GM20000 (cell line): ENCODE measurements at places on chromosomes 2 and 18.
A peak's percentile ranks its signal among the peaks of the same experiment; 100 is the strongest.

DNA sequence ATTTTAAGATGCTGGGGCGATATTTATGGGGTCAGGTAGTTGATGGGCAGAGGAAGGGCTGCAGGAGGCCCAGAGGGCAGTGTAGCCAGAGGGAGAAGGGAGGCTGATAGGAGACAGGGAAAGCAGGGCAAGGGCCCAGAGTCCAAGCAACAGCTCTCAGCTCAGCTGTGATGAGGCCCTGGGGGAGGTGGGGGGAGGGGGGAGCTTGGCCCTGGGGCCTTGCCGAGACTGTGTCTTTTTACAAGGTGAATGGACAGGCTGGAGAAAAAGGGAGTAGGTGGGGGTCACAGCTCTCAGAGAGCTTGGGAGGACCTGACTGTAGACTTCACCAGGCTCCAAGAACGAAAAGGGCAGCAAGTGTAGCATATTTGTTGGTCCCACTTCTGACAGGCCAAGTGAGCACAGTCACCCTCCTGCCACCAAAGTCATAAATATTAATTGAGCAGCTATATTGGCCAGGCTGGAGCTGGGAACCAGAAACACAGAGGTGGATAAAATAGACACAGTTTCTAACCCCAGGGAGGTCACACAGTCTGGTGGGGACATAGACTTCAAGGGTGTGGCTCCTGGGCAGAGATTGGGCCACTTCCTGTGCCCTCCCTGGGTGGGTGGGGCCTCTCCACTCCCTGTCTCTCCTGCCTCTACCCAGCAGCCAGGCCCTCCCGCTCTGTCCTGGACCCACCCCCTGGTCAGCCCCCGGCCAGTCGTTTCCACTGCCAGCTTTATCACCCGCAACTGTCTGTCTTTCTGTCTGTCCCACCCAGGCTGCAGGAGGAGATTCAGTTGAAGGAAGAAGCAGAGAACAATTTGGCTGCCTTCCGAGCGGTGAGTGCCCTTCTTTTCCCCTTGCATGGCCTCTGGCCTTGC, 1.4 kb downstream of the DES start:
- no peak for DNase-seq

GRCh38 chr18:41657189-41657588, 297.8 kb upstream of the PIK3C3 start:
- DNase-seq: no peak

GRCh38 chr2:20696366-20696765, 29.4 kb downstream of the GDF7 start:
- DNase-seq: no peak

DNA sequence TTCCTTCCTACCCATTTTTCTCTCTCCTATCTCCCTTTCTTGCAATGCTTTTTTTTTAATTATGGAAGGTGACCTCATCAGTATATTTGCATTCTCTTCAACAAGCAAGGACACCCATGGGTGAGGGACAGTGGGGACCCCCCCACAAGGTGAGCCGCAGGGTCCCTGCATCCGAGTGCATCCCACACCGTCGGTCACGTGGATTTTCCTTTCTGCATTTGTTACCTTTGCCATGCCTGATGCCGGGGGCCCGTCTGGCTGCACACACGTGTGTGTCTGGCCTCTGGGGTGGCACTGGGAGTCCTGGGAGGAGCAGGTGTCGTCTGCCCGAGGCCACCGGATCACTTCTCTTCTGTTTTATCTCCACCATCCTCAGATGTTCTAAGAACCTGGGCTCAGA, 30.1 kb upstream of the SNTG2 start:
- no peak for DNase-seq

DNA sequence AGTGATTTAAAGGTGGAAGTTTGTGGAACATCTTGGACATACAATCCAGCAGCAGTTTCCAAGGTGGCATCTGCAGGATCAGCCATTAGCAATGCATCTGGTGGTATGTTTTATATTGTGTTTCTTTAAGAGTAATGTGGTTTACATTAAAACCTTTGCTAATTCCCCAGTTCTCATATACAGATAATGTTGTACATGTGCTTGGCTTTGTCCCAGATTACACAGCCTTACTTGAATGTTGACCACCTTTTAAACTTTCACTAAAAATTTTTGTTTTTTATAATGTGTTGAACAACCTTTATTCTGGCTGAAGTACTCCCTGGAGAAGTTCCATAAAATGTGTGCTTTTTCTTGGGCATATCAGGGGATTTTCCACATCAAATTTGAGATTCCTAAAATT, 57.5 kb downstream of the MIB1 start:
- no peak for DNase-seq

GRCh38 chr18:78403371-78403770, 576.2 kb upstream of the SALL3 start:
- no peak for DNase-seq

GRCh38 chr2:4140281-4140970, 437.1 kb downstream of the DCDC2C start:
- no peak for DNase-seq

GRCh38 chr2:111704246-111704645, 179.7 kb downstream of the ANAPC1 start:
- no peak for DNase-seq

GRCh38 chr2:45178359-45178758, 169.1 kb upstream of the SIX2 start:
- no peak for DNase-seq

DNA sequence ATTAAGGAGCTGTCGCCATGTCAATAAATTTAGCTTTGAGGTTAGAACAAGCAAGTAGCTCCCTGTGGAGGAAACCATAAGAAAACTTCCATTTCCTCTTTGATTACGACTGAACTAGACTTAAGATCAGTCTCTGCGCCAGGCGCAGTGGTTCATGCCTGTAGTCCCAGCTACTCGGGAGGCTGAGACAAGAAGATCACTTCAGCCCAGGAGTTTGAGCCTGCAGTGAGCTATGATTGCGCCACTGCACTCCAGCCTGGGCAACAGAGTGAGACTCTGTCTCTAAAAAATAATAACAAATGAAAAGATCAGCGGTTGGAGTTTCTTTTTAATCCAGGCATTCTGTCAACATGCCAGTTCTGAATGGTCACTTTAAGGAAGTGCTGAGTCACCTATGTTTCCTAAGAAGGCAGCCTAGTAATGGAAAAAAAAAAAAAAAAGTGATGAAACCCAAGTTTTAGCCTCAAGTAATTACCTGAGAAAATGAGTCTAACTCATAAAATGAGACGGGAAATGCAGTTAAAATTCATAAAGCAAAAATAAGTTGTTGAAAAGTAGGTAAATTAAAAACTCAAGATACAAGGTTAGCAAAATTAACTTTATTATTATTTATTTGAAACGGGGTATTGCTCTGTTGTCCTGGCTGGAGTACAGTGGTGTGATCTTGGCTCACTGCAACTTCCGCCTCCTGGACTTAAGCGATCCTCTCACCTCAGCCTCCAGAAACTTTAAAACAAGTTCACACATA, 10.2 kb downstream of the C18orf32 start:
- no peak for DNase-seq

- DNase-seq: no peak
These were observed 392.0 kb upstream of the LYPD1 start for GRCh38 chr2:133061874-133062593.

GRCh38 chr2:203600286-203600685, 65.2 kb upstream of the RAPH1 start:
- DNase-seq: no peak

- DNase-seq: no peak
These were observed 786 bp downstream of the TAF1B start for GRCh38 chr2:9844036-9844483.

- DNase-seq: no peak
These were observed 401.3 kb upstream of the PIK3C3 start for GRCh38 chr18:41553716-41554115.

DNA sequence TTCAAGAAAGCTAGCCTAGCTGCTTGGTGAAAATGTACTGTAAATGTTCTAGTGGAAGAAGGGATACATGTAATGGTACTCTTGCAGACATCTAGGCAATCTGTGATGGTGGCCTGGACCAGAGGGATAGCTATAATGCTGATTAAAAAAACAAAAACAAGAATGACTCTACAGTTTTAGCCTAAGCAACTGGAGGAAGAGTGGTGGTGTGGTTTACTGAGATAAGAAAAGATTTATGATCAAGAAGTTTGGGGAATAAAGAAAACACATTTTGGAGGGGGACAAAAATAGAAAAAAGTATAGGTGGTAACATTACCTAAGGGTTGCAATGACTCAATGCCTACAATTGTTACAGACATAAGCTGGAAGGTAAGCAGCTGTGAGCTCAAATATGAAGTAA, 1080.7 kb upstream of the CELF4 start:
- DNase-seq: no peak

- no peak for DNase-seq
These were observed 775 bp downstream of the SNED1 start for GRCh38 chr2:240998995-240999791.

- DNase-seq: no peak
These were observed 197.9 kb downstream of the HRH4 start for GRCh38 chr18:24658302-24658701.

- DNase-seq: peak; percentile 10
These were observed 688 bp downstream of the CDH20 start for GRCh38 chr18:61333746-61334490.

DNA sequence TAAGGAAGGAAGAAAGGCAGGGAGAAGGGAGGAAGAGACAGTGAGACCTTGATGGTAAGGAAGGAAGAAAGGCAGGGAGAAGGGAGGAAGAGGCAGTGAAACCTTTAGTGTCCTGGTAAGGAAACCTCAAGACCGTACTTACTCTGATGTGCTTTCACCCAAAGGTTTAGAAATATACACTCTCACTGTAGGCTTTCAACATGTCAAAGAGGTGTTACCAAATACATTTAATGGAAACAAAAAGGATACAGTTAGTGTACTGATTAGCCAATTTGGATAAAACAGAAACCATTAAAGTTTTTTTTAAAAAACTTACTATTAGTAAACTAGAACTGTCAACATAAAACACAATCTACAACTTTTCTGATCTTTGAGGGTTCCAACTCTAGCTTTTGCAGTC, 7.1 kb downstream of the FBXO15 start:
- DNase-seq: no peak

- DNase-seq: no peak
These were observed 14.0 kb upstream of the ITGAV start for GRCh38 chr2:186575856-186576255.

DNA sequence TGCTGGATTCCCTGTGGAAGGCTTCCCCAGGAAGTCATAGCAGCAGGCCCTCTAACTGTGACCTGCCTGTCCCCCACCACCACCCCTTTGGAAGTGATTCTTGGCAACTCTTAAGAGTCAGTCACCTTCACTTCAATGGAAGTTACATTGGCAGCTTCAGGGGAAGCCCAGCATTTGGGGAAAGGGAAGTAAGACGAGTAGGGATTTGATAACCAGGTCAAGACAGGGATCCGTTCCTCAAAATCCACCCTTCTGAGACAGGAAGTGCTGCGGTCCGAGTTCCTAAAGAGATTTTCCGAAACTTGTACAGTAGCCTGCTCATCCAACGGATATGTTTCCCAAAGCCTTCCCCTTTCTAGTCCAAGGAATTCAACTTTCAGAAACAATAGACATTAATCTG, 54.2 kb downstream of the MRPL35 start:
- no peak for DNase-seq

DNA sequence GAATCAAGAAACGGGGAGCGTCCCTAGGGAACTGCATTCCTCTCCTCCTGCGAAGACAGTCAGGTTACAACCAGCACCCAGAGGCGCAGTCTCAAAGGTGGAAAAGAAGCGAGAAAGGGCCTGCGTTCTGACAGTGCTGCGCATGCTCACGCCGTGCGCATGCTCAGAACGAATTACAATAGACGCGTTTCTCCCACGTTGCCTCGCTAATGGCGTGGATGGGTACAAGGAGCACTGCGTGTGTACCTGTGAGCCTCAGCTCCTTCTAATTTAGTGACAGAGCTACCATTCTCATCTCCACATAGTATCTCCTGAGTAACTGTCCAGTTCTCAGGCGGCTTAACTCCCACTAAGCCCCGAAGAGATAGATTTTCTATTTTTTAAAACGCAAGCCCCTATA, 448.8 kb downstream of the TXNL1 start:
- no peak for DNase-seq

GRCh38 chr2:223055836-223056235, 3.8 kb downstream of the KCNE4 start:
- DNase-seq: no peak

- DNase-seq: no peak
These were observed 278.0 kb downstream of the EPHA4 start for GRCh38 chr2:221293949-221294742.
